ENCODE measurements at places on chromosomes 1 and 21. TPM values are rescaled to one million over a fixed set of nuclear protein-coding genes. Genes with fewer than 3 reads are reported as not detected.
A peak's percentile ranks its signal among the peaks of the same experiment; 100 is the strongest.

SLC6A9 gene
- total RNA-seq = 1.2 TPM

DNA sequence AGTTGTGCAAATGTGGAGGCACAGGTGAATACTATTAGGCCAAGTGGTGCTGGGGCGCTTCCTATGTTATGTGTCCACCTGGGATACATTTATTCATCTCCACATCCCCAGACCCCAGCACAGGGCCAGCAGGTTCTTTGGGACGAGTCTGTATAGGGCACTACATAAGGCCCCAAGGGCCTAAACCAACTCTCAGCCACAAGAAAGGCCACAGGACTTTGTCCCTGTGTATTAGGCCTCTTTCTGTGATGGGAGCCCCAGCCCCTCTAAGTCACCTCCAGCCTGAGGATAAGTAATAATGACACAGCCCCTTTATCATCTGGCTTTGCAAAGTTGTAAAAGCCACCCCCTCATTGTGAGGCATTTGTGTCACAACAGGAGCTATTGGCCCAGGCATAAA, 79.2 kb upstream of the CD1D start:
- H3K27me3 ChIP-seq = peaks cover 25% of the 10 kb centered on the region
- no peak overlapping the region for H3K27ac ChIP-seq
- no peak overlapping the region for H3K4me3 ChIP-seq
- peaks cover 14% of the 10 kb centered on the region for H3K4me1 ChIP-seq

- DNase-seq = no peak
- H3K4me1 ChIP-seq = no peaks in the 10 kb centered on the region
- H3K36me3 ChIP-seq = no peaks in the 10 kb centered on the region
Observed at GRCh38 chr1:234262007-234262753, 111.1 kb upstream of the COA6 start.

DNA sequence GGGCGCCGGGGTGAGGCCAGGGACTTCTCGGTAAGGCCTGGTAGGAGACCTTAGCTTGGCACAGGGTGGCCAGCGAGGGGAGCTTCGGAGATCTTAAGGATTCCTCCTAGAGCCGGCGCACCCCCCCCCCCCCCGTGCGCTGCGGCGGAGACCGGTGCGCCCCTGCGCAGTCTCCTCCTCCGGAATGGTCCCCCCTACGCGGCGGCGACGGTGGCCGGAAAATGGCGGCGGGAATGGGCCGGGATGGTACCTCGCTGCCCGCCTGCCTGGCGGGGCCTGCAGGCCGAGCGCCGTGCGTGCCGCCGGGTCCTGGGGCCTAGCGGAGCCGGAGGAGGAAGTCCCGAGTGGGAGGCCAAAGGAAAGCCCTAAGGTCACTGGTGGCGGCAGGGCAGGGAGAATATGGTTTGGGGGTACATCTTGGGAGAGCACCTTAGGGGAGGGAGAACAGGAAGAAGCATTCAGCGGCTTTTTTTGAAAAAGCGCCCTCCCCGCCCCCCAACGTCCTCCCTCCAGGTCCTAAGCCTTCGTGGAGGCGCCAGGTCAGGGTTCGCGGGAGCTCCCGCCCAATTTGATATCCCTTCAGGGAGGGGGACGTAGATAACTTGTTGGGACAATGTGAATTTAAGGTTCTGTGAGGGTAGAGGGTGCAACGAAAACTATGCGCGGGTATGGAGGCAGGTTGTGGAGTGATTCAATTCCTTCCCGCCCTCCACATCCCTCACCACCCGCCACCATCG, 429 bp downstream of the SRRM1 start:
- peaks cover 28% of the 10 kb centered on the region for H3K36me3 ChIP-seq
- DNase-seq = no peak
- peaks cover 45% of the 10 kb centered on the region for H3K4me1 ChIP-seq
- H3K4me3 ChIP-seq = peak overlapping the region; percentile 96

- peak overlapping the region; percentile 47 for H3K4me3 ChIP-seq
- peaks cover 22% of the 10 kb centered on the region for H3K4me1 ChIP-seq
- no peak overlapping the region for H3K27ac ChIP-seq
Observed at GRCh38 chr1:3597599-3597964, 13.7 kb downstream of the MEGF6 start.

DNA sequence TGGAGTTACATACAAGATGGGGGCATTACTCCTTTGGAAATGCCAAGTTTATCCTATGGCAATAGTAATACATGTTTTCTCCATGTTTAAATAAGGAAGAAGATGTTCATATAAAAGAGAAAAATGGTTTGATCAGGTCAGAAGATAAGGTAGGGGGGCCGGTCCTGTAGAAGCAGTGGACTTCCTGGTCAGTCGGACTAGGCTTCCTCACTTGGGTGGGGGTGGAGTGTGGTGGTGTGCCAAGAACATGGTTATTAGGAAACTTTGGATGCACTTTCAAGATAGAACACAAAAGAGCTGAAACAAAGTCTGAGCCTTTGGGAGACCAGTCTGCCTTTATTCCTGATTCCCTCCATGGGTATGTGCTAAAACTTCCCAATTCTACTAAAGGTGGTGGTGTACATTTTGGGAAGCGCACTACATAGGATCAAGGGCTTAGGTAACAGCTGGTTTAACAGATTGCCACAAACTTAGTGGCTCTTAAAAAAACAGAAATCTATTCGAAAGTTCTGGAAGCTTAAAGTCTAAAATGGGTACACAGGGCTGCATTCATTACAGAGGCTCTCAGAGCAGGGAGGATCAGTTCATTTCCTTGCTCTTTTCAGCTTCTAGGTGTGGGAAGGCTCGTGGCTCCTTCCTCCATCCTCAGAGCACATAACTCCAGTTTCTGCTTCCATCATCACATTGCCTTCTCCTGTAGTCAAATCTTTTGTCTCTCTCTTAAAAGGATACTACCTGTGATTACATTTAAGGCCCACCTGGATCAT, 64.6 kb downstream of the KDM1A start:
- no peaks in the 10 kb centered on the region for H3K27me3 ChIP-seq
- H3K27ac ChIP-seq = peak overlapping the region; percentile 44
- H3K4me3 ChIP-seq = no peak overlapping the region
- peak; percentile 35 for DNase-seq

- H3K4me1 ChIP-seq = peaks cover 98% of the 10 kb centered on the region
- peak overlapping the region; percentile 93 for H3K27ac ChIP-seq
- H3K27me3 ChIP-seq = no peaks in the 10 kb centered on the region
Observed at GRCh38 chr1:164637461-164638375, 78.7 kb downstream of the PBX1 start.

All from left ventricle myocardium inferior (tissue), 1 donor.